ENCODE measurements at places on chromosomes 7 and 10.
A peak's percentile ranks its signal among the peaks of the same experiment; 100 is the strongest.

- DNase-seq = no peak
Observed at GRCh38 chr7:25926451-25926850, 225.5 kb upstream of the NFE2L3 start.

GRCh38 chr10:133241501-133242205, 4.0 kb downstream of the VENTX start:
- no peak for DNase-seq

DNA sequence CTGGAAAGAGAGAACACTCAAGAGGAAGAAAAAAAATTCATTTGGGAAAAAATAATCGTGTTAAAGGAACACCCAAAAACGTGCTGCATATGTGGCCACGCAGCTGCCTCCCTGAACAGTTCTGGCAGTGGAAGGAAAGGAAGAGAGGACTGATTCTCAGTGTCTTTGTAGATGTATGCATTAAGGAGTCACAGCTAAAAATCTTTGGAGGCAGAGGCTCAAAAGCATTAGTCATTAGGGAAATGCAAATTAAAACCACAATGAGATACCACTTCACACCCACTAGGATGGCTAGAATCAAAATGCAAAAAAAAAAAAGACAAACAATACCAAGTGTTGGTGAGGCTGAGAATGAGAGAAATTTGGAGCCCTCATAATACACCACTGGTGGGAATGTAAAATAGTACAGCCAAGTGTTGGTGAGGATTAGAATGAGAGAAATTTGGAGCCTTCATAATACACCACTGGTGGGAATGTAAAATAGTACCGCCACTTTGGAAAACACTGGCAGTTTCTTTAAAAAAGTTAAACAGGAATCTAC, 134.7 kb downstream of the SLIT1 start:
- DNase-seq = no peak

DNA sequence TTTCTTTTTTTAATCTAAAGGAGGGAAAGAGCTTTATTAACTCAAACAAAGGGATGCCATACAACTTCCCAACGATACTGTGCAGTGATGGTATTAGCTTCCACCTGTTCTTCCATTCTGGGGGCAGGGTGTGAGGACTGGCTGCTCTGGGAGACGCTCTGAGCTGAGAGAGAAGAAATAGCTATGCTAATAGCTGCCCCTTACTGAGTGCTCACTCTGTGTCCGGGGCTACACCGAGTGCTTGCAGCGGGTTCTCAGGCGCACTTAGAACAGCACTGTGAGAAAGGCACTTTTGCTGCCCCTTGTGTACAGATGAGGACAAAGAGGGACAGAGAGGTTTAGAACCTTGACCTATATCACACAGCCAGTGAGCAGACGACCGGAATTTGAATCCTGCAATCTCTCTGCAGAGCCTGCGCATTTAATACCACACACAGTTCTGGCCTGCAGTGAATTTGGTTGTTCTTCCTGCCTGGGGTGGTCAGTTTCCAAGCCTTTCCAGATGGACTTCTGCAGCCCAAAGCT, 142.2 kb downstream of the PLPP4 start:
- no peak for DNase-seq

- DNase-seq = no peak
Observed at GRCh38 chr7:140051820-140052219, 10.9 kb downstream of the PARP12 start.

DNA sequence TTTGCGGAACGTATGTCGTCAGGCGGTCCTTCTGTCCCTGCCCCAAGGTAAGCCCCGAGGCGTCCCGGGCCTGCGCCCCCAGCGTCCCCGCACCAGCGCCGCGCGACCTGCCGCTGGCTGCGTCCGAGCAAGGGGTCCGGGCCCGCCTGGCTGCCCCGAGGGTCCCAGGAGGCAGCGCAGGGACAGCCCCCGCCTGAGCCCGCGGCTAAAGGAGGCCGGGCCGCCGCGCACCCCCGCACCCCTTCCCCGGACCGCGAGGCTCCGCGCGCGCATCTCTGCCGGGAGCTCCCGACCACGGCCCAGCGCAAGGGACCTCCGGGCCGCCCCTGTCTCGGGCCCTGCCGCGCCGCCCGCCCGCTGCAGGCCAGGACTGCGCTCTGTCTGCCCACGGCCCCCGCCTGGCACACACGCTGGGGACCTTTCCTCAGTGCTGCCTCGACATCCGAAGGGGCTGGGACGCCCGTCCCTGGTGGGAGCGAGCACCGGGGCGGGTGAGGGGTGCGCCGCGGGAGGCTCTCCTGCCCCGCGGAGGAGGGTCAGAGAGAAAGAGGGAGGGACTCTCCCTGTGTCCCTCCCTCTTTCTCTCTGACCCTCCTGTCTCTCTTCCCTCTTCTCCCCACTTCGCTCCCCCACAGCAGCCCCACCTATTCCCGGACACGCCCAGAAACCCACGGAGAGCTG, 25.0 kb downstream of the SHH start:
- DNase-seq = no peak

DNA sequence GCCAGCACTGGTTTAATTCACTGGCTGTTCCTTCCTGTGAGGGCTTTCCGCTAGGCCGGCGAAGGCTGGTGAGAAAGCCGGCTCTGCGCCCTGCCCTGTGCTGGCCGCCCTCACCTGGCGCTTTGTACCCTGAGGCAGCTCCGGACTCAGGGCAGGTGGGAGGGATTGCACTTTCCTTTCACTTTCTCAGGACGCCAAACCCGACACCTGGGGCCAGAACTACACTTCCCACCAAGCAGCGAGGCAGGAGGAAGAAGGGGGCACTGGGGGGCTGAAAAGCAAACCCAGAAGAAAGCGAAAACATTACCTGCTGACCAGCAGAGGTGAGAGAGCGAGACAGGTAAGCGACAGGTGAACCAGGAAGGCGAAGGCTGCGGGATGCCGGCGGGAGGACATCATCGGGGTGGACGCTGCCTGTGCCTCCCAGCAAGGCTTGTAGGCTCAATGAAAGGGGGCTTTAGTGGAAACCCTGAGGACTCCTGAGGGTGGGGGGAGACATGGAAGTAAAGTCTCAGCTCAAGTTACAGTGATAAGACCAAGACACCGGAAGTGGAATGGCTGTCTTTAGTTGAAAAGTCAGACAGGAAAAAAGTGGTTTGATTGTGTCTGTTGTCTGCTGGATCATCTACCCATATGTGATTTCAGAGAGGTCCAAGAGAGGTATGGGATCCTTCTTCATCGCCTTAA, at the start of gene RAB19:
Gene RAB19, plus strand, starts transcription at position 181 of the 687 bp plus-strand sequence. CDS start 3,589 bp downstream, outside the sequence.
- peak; percentile 23 for DNase-seq

- DNase-seq = no peak
Observed at GRCh38 chr7:135366843-135367508, 133.3 kb downstream of the STRA8 start.

- DNase-seq = no peak
Observed at GRCh38 chr10:101310529-101311184, 43.3 kb upstream of the BTRC start.

DNA sequence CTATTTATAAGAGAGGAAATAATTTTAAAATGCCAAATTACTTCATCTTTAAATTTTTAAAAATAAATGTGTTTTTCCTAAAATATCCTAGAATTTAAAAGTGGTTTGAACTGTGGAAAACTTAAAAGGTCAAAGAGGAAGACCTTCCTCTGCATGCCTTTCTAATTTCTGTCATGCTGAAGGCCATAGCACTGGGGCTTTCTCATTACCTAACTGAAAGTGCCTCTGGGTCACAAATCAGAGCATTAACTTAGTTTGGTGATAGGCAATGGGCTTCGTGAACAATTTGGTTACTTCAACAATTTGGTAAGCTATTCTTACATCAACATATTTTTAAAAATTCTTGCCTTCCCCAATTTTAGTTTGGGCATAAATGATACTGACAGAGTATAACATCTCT, 100.2 kb upstream of the SAMD8 start:
- DNase-seq = no peak

GRCh38 chr7:156152390-156152789, 340.1 kb upstream of the SHH start:
- DNase-seq = no peak

GRCh38 chr10:57338823-57339558, 928.7 kb downstream of the IPMK start:
- DNase-seq = no peak

DNA sequence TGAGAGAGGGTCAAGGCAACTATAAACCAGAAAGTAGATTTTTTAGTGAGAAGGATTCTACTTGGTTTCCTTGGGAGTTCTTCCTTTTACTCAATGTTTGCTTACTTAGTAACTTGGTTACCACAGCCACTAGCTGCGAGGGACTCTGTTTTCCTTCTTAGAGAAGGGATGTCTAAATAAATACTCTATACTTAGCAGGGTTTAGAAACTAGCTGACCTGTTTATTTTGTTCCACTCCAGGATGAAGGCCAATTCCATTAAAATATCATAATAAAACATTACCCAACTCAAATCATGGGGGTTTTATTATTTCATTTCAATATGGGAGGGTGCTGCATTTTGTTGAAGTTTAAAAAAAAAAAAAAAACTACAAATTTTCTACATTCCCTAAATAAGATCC, 87.3 kb downstream of the PPP1R3A start:
- no peak for DNase-seq

DNA sequence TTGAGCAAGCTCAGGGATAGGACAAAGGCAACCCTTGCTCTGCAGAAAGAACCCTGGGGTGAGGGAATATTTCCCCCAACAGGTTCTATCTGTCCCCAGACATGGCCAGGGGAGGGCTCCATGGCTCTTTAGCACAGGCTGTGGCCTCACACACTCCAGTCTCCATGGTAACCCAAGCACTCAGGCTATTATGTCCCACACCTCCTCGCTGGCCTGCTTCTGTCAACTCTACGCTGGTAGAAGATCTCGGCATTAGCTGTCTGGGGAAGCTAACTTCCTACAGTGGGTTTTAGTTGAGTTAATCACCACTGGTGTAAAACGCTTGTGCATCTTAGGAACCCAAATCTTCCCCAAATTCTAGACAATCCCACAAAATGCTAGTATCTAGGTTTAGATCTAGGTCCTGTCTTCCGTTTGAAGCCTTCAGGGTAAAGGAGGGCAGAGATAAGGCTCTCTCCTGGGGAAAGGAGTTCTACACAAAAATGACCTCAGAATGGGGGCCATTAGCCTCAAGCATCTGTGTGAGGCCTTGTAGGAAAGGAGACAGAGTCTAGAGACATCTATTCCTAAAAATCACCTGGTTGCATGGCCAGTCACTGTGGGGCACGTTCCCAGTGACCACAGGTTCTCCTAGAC, 36.7 kb upstream of the SLIT1 start:
- DNase-seq = no peak

DNA sequence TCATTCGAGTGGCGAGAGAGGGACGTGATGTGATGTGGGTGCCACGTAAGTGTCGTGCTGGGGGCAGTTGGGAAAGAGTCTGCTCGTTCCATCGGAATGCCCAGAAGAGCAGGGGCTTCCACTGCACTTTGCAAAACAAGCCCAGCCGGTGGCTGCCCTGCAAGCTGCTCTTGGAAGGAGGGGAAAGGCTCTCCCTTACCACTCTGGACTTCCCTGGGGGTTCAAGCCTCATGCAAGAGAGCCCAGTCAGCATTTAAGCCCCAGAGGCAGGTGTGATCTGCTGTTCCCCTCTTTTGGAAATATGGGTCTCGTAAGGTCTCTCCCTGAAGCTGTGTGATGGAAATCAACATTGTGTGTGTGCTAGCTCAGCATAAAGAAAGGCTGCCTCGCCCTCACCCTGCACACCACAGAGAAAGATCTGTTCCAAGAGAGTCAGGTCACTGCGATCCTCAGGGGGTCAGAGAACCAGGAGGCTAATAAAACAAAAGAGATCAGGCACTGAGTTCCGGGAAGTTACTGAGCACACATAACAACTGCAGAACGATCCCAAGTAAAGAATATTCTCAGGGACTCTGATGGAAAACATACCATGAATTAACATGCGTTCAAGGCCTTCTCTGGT, 212.5 kb downstream of the ADAM12 start:
- DNase-seq = no peak

DNA sequence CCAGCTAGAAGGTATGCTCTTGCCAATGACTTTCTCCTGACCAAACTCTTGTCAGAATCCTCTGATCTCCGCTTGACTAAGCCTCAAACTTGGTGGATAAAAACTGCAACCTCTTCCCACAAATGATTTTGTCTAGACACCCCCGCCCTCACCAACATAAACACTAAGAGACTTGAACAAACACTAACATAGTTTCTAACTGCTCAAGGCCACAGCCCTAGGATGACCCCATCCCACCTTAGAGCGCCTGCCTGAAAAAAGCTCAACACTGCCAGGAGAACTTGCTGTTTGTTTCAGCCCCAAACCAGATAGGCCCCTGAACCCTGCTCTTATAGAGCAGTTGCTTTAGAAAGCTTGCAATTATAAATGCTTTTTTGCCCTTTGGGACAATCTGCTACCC, 71.8 kb downstream of the LRRN3 start:
- no peak for DNase-seq

DNA sequence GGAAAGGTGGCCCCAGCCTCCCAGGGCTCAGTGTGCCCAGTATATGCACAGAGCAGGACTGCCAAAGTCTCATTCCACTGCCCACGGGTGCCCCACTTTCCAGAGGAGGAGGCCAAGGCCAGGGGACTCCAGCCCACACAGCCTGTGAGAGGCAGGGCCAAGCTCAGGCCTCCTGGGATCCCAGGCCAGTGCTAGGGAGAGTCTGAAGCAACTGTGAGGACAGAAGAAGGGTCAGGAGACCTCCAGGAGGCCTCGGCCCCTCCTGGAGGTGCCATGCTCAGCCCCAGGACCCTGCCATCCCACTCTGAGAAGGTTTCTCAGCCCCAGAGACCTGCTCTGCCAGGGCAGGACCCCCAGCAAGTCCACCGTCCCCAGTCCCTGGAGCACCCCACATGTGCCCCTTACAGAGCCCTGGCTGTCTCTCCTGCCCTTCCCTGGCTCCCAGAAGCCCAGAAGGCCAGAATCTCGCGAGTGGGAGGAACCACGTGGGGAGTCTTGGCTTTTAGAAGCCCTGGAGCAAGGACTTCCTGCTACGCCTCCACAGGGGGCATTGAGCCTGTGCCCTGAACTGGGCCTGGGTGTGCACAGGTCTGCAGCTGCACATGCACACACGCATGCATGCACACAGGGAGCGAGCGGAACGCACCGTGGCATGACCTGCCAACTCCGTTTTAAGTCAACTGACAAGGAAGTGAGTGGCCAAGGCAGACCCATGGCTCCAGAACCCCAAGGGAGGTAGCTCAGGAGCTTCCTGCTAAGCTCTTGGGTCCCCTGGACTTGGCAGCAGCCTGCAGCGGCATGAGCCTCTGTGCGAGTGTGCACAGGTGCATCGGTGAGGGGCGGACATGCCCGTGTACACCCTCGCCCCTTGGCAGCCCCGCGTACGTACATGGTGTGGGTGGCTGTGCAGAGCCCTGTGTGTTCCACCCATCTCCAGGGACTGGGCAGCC, 33.6 kb downstream of the ZCCHC24 start:
- DNase-seq = no peak

DNA sequence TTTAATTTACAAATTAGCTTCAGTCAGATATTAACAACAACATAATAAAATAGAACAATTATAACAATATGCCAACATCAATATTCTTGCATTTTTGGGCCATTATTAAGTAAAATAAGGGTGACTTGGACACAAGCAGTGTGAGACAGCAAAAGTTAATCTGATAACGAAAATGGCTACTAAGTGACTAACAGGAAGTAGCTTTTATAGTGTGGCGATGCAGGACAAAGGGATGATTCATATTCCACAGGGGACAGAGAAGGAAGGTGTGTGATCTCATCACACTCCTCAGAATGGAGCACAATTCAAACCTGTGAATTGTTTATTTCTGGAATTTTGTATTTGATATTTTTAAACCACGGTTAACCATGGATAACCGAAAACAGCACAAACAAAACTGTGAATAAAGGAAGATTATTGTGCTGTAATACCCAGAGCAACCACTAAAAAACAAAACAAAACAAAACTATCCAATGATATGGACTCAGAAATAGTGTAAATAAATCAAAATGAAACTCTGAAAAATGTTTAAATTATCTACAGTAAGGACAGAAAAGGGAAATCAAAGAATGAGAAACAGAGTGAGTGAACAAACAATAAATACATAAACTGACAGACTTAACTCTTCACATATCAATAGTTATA, 66.9 kb upstream of the TFEC start:
- DNase-seq = no peak

All from activated T-helper 1 cell treated with anti-CD3 and anti-CD28 coated beads, Interleukin-2, amount 50 U/mL, for 16 hours (primary cell).